ENCODE measurements at places on chromosomes 1 and 21. TPM values are rescaled to one million over a fixed set of nuclear protein-coding genes. Genes with fewer than 3 reads are reported as not detected.

Gene NIBAN1
- total RNA-seq, result 23.7 TPM

Gene S100A2
- total RNA-seq, result 10.1 TPM

Gene SPRR1A
- total RNA-seq, result not detected

Gene NBPF3
- total RNA-seq, result 9.9 TPM

Gene KLF18
- not detected for total RNA-seq

Gene MSH4
- 0.32 TPM for total RNA-seq

Gene DNASE2B
- not detected for total RNA-seq

Gene SLC9C2
- not detected for total RNA-seq

Gene PERM1
- total RNA-seq, result not detected

Gene SLFNL1
- total RNA-seq, result 0.32 TPM

Gene SPSB1
- total RNA-seq, result 14.4 TPM

Gene MIGA1
- total RNA-seq, result 9.5 TPM

Gene CENPF
- 69.7 TPM for total RNA-seq

Gene AIM2
- total RNA-seq, result 47.2 TPM

Gene NUDT4B
- total RNA-seq, result 0.58 TPM

Gene TSPEAR
- not detected for total RNA-seq

Gene DFFA
- total RNA-seq, result 27.4 TPM

Gene RCSD1
- total RNA-seq, result 69.0 TPM

Gene KCNT2
- total RNA-seq, result 0.04 TPM

Gene LCE3A
- total RNA-seq, result not detected
